ENCODE measurements at places on chromosomes 1 and 21.

DNA sequence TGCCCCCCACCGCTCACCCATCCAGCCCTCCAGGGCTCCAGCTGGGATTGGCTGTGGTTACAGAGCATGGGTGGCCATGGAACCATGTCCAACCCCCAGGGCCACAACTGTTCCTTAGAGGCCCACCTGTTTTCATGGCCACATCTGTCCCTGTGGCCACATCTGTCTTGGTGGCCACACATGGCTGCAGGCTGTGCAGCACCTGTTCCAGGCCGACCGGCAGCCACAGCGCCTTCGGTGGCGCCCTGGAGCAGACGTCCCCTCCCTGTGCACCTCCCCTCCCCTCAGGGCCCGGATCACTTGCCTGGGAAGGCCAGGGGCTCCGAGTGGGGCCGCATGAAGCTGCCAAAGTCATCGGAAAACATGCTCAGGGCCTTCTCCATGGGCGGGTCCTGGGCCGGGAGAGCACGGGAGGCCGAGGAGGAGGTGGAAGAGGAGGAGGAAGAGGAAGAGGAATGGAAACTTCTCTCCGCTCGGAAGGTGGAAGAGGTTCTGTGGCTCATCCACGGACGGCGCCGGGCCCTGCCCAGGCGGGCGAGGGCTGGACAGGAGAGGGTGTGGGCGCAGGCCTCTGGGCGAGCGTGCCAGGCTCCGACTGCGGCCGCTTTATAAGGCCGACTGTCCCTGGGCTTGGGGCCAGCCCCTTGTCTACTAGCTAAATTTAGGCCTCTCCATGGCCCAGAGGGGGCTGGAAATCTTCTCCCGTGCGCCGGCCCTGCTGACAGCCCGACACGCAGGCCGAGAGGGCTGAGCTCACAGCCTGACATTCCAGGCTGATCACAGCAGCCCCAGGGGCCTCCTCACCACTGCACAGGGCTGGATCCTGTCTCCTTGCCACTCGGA, at the start of gene HSPB7:
Gene HSPB7 (minus strand): TSS at position 583 of the 843 bp plus-strand sequence. CDS start 80 bp downstream, at position 503.
- DNase-seq: peak; percentile 95

DNA sequence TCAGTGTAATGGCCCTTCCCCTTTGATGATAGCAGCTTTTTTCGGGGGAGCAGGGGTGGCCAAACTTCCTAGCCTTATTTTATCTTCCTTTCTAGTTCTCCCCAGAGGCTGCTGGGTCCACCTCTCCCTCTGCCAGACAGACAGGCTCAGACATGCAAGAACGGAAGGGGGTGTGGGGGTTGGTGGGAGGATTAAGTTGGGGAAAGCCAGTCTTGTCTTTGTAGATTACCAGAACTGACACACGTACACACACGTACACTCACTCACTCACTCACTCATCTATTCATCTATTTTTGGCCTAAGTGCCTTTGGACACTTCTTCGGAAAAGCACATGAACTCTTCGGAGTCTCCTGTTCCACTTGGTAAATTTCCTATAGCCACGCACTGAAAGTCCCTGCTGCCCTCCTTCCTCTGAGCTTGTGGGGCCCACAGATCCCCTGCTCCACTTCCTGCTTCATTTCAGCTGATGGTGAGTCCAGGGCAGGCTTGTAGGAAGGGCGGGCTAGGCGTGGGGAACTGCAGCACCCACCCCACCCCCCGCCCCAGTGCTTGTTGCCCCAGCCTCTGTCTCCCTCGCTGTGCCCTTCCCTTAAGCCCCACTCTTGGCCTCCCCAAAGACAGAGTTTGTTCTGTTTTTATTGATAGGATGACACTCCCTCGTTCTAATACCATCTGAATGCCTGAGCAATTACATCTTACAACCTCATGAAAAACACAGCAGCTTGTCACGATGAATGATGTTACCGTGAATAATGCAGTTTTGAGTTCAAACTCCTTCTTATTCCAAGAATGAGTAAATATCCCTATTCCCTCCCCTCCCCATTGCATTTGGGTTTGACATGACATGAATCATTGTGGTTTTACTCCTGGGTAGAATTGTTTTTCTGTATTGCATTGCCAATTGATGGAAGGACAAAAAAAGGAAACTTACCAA, 60.7 kb upstream of the ATP5PO start:
- DNase-seq: peak; percentile 89

DNA sequence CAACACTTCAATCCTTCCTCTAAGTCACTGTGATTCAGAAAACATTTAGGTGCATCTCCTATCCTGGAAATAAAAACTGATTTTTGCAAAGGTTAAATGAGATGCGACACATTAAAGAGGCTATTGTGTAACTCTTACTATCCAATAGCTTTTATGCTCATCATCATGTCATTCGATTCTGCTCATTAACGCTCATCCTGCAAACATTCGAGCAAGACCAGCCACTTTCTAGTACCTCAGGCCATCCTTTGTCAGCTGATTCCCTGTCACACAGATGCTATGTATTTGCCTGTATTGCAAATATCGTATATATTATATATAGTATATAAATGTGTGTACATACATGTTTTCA, 131.6 kb downstream of the TLR5 start:
- DNase-seq: no peak

DNA sequence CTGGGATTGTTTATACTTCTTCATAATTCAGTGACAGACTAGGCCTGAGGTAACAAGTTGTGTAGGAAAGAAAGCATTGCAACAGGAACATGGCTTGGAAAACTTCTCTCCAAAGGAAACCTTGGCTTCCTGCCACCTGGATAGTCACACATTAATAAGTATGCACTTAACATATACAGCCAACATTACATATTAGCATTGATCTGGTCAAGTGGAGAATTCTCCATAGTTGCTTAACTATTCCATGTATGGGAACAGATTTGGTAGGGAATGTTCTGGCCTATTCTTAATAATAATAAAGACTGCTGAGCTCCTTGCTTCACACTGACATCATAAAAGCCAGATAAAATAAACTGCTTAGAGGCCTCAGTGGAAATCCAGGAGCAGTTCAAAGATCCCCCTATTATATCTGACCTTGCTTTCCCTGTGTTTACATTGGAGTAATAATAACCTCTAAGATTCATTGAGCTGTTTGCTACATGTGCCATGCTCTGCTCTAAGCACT, 27.2 kb upstream of the NFIA start:
- DNase-seq: no peak

DNA sequence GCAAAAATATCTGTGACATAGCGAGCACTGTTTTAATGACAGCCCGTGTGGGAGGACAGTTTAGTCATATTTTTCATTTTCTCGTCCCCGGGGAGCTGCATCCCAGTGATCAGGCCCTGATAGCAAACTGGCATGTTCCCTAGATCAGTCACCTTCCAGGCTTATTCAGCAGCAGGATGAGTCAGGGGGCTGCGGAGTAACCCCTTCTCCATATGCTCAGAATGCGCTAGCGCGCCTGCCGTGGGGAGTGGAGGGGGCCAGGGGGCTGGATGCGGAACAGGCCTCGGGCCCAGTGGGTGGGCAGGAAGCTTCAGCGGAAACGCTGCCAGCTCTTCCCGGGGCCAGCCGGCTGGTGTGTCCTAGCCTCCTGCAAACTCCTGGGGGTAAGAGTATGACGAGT, 94.0 kb downstream of the KCND3 start:
- peak; percentile 7 for DNase-seq

DNA sequence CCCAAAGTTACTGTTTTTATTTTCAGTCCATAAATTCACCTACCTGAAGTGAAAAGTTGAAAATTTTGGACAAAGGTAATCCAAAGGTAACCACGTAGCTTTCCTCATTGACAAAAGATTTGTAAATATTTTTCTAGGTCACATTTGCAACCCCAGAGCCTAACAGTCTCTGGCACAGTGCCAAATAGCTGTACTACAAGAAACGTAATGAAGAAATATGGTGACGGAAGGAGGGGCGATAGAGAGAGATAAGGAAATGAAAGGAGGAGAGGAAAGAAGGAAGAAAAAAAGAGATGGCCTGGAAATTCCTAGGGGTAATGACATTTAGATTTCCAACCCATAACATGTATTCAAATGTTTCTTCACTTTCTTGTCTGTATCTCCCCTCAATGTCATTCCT, 159.4 kb downstream of the BARHL2 start:
- no peak for DNase-seq

GRCh38 chr1:244352156-244352830, 99.4 kb downstream of the ADSS2 start:
- DNase-seq: no peak

DNA sequence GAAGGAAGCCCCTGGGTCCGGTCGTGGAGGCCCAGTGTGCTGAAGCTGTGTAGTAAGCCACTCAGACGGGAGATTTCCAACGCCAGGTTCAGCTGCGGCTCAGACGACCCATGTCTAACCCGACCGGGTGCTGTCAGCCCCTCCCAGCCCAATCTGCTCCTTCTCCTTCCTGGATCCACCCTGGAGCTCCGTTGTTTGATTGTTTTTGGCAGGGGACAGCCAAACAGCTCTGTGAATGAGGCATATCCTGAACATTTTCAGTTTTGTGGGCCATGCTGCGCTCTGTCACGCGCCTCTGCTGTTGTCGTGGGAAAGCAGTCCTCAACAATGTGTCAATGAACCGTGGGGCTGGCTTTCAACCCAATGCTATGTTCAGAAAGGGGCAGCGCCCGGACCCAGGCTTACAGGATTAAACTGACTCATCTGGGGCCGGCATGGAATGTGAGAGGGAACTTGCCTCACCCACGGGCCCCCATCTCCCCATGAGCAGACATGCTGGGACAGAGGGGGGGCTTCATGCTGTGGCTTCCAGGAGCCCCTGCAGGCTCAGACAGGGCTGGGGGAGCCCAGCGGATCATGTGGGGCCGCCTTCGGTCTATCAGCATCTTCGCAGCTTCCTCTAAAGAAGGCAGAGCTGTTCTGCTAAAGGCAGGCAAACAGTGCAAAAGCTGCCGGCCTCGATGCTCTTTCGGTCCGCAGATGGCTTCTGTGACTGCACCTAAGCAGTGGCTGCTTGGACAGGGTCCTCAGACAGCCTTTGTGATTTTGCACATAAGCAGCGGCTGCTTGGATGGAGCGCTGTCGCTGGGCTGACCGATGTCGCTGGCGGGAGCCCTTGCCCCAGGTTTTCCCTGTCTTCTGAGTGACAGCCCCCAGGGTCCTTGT, 101.7 kb downstream of the RIPK4 start:
- peak; percentile 91 for DNase-seq

GRCh38 chr1:22749919-22750684, 39.5 kb downstream of the EPHB2 start:
- DNase-seq: peak; percentile 88

DNA sequence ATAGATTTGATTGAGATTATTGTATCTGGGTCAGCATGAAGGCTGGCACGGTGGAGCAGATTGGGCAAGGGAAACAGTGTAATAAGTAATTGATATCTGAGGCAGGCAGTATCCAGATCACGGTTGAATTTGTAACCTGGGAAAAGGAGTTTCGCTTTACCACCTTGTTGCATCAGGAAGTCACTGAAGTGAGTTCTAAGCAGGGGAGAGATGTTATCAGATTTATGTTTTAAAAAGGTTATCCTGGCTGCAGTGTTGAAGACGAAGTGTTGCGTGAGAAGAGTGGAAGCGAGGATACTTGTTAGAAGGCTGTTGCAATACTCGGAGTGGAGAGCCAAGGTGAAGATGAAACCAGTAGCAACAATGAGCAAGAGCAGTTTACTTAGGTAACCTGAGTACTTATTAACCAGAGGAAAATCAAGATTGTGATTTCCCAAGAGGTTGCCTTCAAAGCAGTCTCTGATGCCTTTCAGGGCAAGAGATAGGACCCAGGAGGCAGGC, 77.8 kb downstream of the LHX9 start:
- DNase-seq: no peak

DNA sequence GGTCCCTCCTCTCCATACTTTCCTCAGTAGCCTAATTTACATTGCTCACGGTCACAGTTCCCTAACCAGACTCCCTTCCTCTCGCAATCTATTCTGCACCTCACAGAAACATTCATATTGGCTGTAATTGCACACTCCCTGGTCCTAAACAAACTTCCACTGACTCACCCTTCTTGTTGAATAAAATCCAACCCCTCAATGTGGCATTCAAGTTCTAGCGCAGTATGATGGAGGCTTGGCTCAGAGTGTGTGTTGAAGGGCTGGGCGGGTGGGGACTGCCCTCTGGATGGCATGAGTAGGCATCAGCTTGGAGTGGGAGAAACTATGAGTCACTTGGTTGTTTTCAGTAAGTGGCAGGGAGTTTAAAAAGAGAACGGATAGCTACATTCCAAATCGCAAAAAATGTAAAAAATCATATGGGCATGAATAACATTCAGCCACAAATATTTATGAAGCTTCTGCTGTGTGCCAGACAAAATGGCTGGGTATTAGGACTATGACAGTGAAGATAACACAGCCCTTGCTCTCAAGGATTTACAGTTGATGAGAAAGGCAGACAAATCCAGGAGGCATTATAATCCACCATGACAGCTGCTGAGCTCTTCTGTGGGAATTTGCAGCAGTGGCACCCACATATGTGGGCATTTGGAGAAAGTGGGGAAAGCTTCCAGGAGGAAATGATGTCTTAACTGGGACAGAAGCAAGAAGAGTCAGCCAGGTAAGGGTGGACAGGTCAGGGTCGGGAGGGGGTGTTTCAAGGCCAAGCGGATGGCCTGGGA, 42.2 kb upstream of the LYST start:
- DNase-seq: peak; percentile 75

GRCh38 chr1:246052603-246053002, 454.5 kb downstream of the SMYD3 start:
- DNase-seq: no peak

- DNase-seq: no peak
Observed at GRCh38 chr1:46820076-46820475, 21.2 kb downstream of the CYP4B1 start.

- no peak for DNase-seq
Observed at GRCh38 chr1:12760256-12760795, 13.2 kb upstream of the PRAMEF12 start.

DNA sequence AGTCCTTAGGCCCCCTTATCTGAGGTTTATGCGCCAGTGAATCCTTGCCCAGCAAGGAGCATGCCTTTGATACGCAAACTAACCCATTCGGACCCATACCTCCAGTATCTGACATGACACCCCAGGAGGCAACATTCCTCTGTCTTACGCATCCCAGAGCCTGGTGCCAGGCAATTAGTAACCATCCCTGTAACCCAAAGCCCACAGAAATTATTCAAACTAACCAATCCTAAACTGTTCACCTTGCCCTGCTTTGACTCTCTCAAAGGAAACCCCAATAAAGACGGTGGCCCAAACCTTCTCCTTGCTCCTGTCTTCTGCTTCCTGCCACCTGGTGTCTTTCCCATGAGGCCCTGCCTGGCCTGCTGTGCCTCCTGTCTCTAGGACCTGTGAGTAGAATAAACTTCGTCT, 36.4 kb downstream of the ZNF496 start:
- no peak for DNase-seq

DNA sequence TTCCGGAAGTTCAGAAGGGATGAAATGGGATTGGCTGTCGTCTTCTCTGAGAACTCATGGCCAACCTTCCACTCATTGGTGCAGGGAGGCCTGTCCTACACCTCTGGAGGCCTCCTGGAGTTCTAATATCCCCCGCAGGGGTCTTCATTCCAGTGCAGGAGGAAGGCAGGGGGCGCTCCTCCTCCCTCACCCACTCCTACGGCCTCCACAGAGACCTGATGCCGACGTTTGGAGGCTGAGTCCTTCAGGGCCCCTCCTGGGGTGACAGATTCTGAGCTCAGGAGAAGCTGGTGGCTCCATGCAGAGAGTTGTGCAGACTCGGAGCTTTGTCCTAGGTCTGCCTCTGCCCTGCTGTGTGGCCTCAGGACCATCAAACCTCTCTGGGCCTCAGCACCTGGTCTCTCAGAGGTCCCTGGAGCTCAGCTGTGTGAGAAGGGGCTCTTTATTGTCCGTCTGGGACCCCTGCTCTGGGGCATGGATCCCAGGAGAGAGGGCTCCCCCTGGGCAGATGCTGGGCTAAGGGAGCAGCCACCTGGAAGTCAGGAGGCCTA, 102.3 kb upstream of the WNT4 start:
- no peak for DNase-seq

- DNase-seq: no peak
Observed at GRCh38 chr1:187645651-187646050, 816.9 kb downstream of the PLA2G4A start.
